ENCODE measurements at places on chromosomes 3 and 15. TPM values are rescaled to one million over a fixed set of nuclear protein-coding genes. Genes with fewer than 3 reads are reported as not detected.

CPNE9 gene
- not detected for total RNA-seq

SQOR gene
- 310 TPM for total RNA-seq

DLEC1 gene
- 0.26 TPM for total RNA-seq

TGM4 gene
- under 0.01 TPM for total RNA-seq

C15orf62 gene
- 1.8 TPM for total RNA-seq

THBS1 gene
- total RNA-seq, result 37.8 TPM

GUCA1C gene
- total RNA-seq, result not detected

VGLL3 gene
- total RNA-seq, result 1.1 TPM

HYAL1 gene
- total RNA-seq, result 8.3 TPM

SELENOK gene
- 32.5 TPM for total RNA-seq

ZNF80 gene
- not detected for total RNA-seq

DUOX2 gene
- 1.1 TPM for total RNA-seq

SERPINI2 gene
- total RNA-seq, result not detected

UACA gene
- 18.2 TPM for total RNA-seq
